ENCODE measurements at places on chromosomes 3 and 15. TPM values are rescaled to one million over a fixed set of nuclear protein-coding genes. Genes with fewer than 3 reads are reported as not detected.

ADAMTS9 gene
- 64.8 TPM for total RNA-seq

DLEC1 gene
- total RNA-seq, result under 0.01 TPM

CDAN1 gene
- 5.7 TPM for total RNA-seq

OCA2 gene
- not detected for total RNA-seq

OR5K2 gene
- not detected for total RNA-seq

CDC25A gene
- 10.8 TPM for total RNA-seq

GP5 gene
- 0.06 TPM for total RNA-seq

CHRD gene
- 0.16 TPM for total RNA-seq

CCDC39 gene
- total RNA-seq, result 0.06 TPM

FEZF2 gene
- not detected for total RNA-seq

TM4SF18 gene
- total RNA-seq, result 498 TPM

ACAN gene
- total RNA-seq, result 8.9 TPM

ATOSA gene
- total RNA-seq, result 101 TPM

PSTPIP1 gene
- not detected for total RNA-seq

UBE2E2 gene
- total RNA-seq, result 45.4 TPM

STXBP5L gene
- total RNA-seq, result not detected

LTK gene
- total RNA-seq, result 0.06 TPM

ALG3 gene
- total RNA-seq, result 43.5 TPM

SNTN gene
- not detected for total RNA-seq

AMIGO3 gene
- total RNA-seq, result not detected

ISLR gene
- total RNA-seq, result 0.06 TPM

CPLX3 gene
- not detected for total RNA-seq

TEX55 gene
- not detected for total RNA-seq

CSTA gene
- not detected for total RNA-seq

MCF2L2 gene
- 1.8 TPM for total RNA-seq

SAMMSON gene
- not detected for total RNA-seq

CIP2A gene
- total RNA-seq, result 19.6 TPM

REC114 gene
- total RNA-seq, result not detected

CPA3 gene
- 1.5 TPM for total RNA-seq

PTH1R gene
- 0.06 TPM for total RNA-seq

DNAJC17 gene
- 21.2 TPM for total RNA-seq

ADGRG7 gene
- total RNA-seq, result not detected

CCDC191 gene
- total RNA-seq, result 1.3 TPM

HYAL1 gene
- total RNA-seq, result 7.6 TPM

CD80 gene
- total RNA-seq, result not detected

NANOGP8 gene
- not detected for total RNA-seq

ZIC1 gene
- total RNA-seq, result not detected

Data from bladder microvascular endothelial cell (primary cell).